ENCODE measurements at places on chromosomes 6 and 20.

- DNase-seq, result no peak
Measured at GRCh38 chr6:140857739-140858380, 1274.9 kb upstream of the GJE1 start.

- DNase-seq, result peak; percentile 63
Measured at GRCh38 chr20:41173161-41173721, 35.9 kb downstream of the PLCG1 start.

- no peak for DNase-seq
Measured at GRCh38 chr6:12614456-12614855, 102.1 kb upstream of the PHACTR1 start.

GRCh38 chr6:152845421-152845820 lies 94.8 kb downstream of the VIP start:
- no peak for DNase-seq

DNA sequence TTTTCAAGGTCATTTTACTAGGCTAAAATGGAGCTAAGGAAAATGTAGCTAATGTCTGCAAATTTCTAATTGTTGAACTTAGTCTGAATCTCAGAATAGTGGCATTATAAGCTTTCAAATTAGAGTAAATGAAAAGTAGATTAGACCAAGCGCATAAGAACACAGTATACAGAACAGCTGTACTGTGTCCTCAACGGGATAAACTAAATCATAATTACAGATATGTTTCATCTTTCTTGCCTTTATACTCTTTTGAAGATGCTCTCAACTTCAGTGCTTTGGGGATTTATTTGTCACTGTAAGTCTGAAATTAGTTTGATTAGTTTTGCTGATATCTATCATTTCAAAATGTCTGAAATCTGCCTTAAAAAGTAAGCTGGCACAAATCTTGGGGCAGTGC lies 305.4 kb downstream of the LAMA2 start:
- DNase-seq, result no peak

- DNase-seq, result no peak
Measured at GRCh38 chr20:62696434-62696957, 12.1 kb upstream of the NTSR1 start.

DNA sequence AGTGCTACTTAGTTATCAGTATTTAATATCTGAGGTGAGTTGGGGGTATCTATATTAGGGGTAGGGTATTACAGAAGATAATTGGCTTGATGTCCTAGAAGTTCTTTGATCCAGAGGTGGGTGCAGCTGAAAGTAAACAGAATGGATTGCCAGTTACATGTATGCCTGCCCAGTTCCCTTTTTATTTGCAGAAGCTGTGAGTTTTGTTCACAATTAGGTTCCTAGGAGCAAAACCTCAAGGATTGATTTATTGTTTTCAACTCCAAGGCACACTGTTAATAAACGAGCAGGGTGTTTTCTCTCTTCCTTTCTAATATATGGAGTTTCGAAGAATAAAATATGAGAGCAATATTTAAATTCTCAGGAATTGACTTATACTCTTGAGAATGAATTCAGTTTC lies 129.0 kb downstream of the SULF2 start:
- peak; percentile 75 for DNase-seq

- DNase-seq, result no peak
Measured at GRCh38 chr6:166728884-166729530, 102.0 kb upstream of the RPS6KA2 start.

DNA sequence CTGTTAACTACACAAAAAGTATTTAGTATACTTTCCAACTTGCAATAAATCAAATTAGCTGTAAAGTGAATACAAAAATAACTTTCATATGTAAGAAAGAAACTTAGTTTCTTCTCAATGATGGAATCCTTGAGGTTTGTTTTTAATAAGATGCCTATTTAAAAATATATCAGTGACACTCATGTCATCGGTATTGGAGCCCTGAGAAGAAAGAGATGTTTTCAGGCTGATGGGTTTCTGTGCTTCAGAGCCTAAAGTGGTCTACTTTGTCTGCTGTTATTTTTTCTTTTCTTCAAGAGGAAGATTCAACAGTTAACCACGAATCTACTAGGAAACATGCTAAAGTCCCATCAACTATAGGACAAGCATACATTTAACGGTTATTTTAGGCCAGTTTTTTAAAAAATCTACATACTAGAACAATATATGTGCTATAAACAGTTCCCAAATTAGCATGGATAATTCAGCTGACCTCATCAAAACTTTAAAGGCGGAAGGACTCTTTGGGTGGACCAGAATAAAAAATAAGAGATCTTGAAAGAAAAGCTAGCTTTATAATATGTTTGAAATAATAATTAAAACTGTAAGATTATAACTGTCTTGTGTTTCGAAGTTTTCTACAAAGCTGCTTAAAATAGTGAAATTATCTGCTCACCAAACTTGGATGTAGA lies 147.0 kb upstream of the SAMD5 start:
- no peak for DNase-seq

GRCh38 chr6:90227213-90227612 lies 69.4 kb downstream of the BACH2 start:
- DNase-seq, result no peak

DNA sequence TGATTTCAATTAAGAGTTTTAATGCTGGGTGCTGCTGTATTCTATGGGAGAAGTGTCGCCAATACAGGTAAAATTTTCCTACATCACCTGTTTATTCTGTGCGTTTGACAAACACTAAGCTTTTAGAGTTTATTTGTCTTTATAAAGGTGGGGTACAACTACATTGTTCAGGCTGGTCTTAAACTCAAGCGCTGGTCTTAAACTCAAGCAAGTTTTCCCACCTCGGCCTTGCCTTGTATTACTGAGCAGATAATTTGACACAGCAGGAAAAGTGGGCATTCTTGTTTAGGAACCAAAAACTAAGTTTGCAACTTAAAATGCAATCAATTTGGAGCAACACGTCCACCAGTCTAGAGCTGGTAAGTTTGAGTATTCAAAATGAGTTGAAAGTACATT lies 112.9 kb upstream of the BTN3A2 start:
- no peak for DNase-seq

GRCh38 chr20:5592165-5592564 lies 158.0 kb upstream of the SHLD1 start:
- DNase-seq, result no peak

DNA sequence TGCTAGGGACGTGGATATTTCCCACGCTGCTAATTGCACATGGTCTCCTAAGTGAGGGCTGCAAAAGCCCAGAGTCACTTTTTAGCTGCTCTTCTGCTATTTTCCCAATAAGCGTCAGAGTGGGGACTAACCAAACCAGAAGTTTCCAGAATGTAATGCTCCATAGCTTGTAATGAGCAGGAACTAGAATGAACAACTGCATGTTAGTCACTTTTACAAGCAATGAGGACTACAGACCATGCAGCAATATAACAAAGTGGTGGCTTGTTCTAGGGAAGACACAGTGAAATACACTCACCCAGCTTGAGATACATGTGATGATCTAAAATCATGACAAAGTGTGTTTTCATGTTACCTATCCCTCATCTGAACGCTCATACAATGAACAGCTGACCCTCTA lies 314.1 kb upstream of the SGK1 start:
- no peak for DNase-seq

- DNase-seq, result no peak
Measured at GRCh38 chr20:44110816-44111568, 76.0 kb downstream of the JPH2 start.

Measured in hematopoietic multipotent progenitor cell (in vitro differentiated cells).